ENCODE measurements at places on chromosomes 1 and 21.

- peak; percentile 74 for DNase-seq
Measured at GRCh38 chr1:8409106-8409505, 91.2 kb downstream of the SLC45A1 start.

DNA sequence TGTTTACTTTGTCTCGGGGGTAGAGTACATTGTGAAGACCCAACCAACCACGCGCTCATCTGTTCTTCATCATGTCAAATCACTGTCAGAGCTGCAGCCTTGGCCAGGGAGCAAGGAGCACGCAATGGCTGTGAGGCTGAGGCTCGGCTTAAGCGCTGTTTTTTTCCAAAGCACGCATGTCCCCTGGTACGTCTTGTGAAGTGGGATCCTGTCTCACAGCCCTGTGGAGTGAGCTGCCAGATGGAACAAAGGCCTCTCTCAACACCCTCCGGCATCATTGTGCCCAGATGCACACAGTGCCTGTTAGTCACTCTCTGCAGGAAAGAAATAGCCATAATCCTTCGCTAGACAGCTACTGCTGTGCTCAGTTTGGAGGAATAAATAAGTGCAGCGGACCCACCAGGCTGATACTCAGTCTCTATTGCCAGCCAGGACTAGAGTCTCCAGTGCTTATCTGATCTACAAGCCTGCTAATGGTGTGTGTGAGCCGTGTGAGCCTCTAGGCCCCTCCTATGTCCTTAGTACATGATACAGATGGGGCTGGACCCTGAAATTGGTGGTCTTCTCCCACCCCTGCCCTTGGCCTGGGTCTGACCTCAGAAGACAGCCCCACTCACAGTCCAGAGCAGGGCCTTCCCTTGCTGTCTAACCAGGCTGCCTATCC lies 91.3 kb upstream of the COA6 start:
- DNase-seq: no peak

DNA sequence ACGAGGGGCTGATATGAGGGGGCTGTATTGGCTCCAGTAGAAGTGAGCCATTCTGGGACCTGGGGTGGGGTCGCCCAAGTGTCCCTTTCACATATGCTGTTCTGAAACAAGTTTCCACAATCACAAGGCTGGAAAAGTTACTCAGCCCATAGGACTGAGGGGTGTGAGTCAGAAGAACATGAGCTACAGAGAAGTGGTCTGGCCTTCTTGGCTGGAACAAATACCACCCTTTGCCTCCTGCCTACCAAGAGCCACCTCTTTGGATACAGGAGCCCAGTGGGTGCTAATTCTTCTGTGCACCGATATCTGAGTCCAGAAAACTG lies 42.4 kb downstream of the MEF2D start:
- peak; percentile 19 for DNase-seq

DNA sequence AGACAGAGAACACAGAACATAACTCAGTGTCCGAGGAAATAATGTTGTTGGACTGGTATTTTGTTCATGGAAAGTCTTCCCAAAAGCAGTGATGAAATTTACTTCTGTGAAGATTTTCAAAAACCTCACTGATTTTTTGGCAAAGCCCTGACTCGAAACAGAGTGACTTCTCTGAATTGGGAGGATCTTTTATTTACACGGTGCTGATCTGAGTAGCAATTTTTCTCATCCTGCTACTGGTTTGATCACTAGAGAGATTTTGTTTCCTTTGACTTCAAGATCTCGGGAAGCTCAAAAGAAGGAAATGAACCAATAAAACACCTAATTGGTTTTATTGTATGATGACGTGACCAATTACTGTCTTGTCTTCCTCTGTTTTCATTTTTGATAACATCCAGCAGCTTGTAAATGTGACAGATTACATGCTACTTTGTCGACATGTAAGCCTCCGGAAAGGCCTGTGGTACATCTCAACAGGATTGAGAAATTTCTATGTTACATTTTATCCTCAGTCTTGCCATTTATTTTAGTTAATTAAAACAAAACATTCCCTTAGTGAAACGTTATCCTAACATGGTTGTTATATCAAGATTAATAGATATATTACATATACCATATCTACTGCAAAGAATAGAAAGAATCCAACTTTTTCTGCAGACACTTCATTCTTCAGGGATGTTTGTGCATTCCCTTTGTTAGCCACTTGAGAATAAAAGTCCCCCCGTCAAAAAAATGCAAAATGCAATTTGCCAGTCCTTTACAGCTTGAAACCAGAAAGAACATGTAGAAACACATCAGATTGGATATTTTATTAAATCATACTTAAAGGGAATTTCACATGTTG lies 42.8 kb upstream of the IFI44L start:
- no peak for DNase-seq

- DNase-seq: no peak
Measured at GRCh38 chr1:41876576-41877445, 41.9 kb downstream of the HIVEP3 start.

DNA sequence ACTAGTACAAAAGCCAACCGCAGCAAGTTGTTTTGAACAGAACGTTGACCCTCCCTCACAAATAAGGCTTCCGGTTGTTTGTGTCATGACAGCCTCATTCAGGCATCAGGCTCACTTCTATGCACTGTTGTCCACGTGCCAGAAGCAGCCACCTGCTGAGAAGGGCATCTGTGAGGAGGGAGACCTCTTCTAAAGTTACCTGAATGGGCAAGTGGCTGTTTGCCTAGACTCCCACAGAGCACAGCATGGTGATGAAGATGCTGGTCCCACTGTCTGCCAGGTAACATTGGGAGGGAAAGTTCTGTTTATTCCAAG lies 176.1 kb downstream of the CLIC6 start:
- DNase-seq: no peak

GRCh38 chr1:29470087-29470787 lies 233.9 kb downstream of the PTPRU start:
- no peak for DNase-seq

- no peak for DNase-seq
Measured at GRCh38 chr1:56844545-56845136, 10.0 kb upstream of the C8A start.

- no peak for DNase-seq
Measured at GRCh38 chr1:236079703-236080102, 14.8 kb upstream of the NID1 start.

DNA sequence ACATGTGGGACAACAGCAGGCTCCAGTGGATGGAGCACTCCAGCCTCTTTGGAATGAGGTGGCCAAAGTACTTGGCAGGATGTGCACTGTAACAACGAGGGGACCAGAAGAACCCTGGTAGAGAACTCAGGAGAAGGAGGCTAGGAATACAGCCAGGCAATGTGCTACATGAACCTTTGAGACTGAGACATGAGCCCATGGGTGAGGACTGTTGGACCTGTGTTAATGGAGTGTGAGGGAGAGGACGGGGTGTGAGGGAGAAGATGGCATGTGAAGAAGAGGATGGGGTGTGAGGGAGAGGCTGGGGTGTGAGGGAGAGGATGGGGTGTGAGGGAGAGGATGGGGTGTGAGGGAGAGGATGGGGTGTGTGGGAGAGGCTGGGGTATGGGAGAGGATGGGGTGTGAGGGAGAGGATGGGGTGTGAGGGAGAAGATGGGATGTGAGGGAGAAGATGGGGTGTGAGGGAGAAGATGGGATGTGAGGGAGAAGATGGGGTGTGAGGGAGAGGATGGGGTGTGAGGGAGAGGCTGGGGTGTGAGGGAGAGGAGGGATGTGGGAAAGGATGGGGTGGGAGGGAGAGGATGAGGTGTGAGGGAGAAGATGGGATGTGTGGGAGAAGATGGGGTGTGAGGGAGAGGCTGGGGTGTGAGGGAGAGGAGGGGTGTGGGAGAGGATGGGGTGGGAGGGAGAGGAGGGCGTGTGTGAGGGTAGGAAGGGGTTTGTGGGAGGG lies 62.3 kb upstream of the ARTN start:
- no peak for DNase-seq

GRCh38 chr1:151537112-151537511 lies 3.0 kb upstream of the TUFT1 start:
- DNase-seq: peak; percentile 99
